NCI-H1417 treated with DMSO at 0.1 percent for 48 hours (cell line): ENCODE measurements at places on chromosomes 3 and 15.

DNA sequence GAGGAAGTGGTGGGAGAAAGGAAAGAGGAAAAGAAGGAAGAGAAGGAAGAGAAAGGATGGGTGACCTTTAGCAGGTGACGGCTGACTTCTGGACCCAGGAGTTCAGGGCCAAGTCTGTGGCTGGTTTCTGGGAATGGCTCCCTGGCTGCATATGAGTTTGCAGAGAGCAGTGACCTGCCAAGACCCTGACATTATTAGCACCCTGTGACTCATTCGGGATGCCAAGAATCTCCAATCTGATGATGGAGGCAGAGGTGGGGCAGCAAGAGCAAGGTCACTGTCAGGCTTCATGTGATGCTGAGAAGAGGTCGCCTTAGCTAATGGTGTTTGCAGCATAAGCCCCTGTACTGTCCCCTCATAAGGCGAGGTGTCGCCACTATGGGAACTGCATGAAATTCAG lies 42.6 kb downstream of the MYZAP start:
- no peak for DNase-seq

DNA sequence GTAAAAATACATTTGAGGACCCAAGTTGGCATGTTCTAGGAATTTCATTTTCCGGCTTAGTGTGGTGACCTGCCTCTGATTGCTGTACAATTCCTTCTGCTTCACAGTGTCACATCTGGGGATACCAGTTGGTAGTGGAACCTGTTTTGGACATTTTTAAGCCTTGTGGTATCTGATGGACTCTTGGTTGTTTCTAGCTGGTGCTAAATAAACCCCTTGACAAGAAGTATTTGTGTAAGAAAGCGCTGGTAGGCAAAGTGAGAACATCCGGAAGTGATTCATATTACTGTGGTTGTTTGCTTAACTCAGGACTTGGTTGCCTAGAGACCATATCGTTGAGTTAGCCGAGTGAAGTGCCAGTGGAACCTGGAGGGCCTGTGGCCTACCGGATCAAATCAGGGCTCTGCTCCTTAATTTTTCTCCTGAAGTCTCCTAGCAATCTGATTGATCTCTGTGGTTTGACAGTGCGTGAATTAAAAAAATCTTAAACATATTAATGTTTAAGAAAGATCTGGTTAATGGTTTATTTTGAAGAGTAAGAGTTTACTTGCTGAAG lies 12.8 kb downstream of the IQGAP1 start:
- DNase-seq: peak; percentile 57

- peak; percentile 24 for DNase-seq
Measured at GRCh38 chr3:46359733-46360493, 6.0 kb downstream of the CCR2 start.

- DNase-seq: no peak
Measured at GRCh38 chr3:149654188-149654601, 3.6 kb downstream of the WWTR1 start.

DNA sequence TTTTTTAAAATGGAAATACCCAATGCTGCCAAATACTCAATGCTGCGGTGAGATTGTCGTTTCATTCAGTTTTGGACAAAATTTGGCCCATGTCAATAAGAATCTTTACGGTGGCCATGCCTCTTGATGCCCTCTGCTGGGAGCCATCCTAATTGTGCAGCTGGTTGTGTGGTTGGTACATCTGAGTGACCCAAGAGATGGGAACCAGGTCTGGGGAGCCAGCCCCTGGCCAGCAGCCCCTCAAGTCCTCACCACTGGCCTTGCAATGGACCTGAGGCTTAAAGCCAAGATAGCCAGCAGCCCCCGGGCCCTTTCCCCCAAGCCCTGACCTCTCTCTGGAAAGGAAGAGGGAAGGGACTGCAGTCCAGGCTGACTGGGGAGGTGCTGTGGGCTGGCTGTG lies 36.4 kb upstream of the ESYT3 start:
- DNase-seq: no peak

GRCh38 chr3:37897763-37898162 lies 36.1 kb downstream of the CTDSPL start:
- no peak for DNase-seq

GRCh38 chr3:195762611-195763010 lies 41.8 kb downstream of the MUC20 start:
- DNase-seq: no peak

DNA sequence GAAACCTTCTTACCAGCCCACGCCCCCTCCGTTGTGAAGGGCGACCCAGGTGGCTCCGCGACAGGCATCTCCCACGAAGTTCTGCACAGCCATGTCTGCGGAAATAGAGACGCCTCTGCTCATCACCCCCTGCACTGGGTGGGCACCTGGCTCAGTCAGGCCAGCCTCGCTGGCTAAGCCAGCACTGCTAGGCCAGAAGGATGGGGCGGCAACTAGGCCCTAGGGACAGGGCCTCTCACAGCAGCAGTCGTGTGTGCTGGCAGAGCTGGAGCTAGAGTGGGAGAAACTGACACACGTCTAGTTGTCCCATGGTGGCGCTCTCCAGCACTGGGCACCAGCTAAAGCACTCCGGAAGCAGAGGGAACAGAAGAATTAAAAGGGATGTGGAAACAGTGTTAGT lies 12.5 kb upstream of the ZXDC start:
- no peak for DNase-seq

- DNase-seq: no peak
Measured at GRCh38 chr3:4401441-4401840, 65.6 kb downstream of the SUMF1 start.

GRCh38 chr3:135191708-135192107 lies 396.6 kb downstream of the EPHB1 start:
- no peak for DNase-seq

GRCh38 chr15:36109943-36110658 lies 469.3 kb upstream of the CDIN1 start:
- DNase-seq: no peak

DNA sequence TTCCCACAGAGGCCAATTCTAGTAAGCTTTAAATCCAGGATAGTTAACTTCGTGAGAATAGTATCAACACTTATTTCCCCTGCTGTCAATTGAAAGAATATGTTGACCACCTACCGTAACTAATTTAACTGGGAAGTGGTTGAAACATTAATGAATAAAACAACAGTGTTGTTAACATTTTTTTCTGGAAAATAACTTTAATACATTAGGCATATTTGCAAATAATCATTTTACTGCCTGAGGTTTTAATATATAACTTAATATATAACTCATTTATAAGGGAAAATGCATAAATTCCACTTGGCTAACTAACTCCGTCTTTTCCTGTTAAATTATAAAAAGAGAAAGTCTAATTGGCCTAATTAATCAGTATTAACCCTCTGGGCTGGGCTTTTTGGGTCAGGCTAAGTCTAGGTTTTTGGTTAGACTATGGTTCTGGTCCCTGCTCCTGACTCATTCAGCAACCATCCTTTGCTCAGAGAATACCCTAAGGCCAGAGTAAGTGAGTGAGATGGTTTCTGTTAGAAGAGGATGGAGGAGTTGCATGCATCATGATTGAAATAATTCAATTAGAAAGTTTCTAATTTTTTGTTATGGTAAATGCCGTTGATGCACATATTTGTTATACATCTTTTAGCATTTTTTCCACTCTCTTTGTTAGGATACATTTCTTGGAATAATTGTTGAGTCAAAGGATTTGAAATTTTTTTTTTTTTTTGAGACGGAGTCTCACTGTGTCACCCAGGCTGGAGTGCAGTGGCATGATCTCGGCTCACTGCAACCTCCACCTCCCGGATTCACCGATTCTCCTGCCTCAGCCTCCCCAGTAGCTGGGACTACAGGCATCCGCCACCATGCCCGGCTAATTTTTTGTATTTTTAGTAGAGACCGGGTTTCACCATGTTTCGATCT lies 10.8 kb upstream of the SKIL start:
- DNase-seq: no peak

DNA sequence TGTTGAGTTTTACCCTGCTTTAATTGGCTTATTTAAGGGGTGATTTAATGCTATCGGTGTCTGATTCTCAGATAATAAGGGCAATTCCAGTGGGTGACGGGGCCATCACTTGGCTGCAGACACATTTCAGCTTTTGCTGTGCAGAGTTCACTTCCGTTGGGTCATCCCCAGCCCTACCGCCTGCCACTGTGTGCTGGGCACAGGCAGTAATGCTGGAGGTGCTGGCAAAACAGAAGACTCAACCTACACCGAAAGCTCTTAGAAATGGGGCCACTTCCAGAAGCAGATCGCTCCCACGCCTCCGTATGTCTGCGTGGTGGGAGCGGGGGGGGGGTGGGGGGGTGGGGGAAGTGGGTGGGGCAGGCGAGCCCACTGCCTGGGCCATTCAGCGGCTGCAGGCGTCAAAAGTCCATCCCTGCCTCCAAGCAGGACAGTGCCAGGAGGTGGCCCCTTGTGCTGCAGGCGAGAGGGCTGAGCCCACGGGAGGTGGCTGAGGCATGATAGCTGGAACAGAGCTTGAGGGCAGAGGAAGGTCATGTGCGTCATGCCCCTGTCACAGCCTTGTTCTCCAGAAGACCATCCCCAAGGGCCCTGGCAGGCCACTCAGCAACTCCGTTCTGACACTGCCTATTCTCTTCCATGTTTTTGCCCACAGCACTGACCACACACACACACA lies 128.3 kb downstream of the ATP10A start:
- no peak for DNase-seq

GRCh38 chr3:25768851-25769250 lies 14.4 kb downstream of the NGLY1 start:
- no peak for DNase-seq

DNA sequence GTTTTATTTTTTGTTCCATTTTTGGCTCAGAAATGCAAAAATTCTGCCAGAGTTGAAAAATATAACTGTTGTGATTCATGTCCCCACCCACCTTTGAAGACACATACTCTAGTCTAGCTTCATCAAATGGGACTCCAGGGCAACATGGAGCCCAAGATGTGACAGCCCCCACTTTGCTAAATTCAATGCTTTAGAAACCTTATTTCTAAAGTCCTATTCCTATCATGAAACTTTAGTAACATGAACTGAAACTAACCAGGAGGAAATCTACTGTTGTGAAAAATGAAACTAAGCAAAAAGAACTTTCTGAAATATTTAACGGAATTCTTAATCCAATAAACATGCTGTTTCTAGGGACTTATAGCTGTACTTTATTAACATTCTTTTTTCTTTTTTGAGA lies 20.3 kb downstream of the UBP1 start:
- no peak for DNase-seq

- DNase-seq: no peak
Measured at GRCh38 chr3:133525435-133525834, 48.1 kb upstream of the CDV3 start.

DNA sequence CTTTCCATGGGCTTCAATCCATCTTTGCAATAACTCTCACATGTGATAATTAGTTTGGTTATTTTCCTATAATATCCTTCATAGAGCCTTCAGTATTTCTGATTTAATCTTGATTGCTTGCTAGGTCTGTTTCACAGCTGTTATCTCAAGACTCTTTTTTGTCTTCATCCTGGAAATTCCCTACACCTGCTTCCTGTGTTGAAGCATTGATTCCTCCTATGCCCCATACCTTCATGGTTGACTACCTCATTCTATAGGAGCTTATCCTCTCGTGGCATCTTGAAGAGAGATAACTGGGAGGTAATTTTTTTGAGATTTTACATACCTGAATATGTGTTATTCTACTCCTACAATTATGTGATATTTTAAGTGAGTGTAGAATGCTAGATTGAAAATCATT lies 26.7 kb downstream of the PIK3CA start:
- no peak for DNase-seq

DNA sequence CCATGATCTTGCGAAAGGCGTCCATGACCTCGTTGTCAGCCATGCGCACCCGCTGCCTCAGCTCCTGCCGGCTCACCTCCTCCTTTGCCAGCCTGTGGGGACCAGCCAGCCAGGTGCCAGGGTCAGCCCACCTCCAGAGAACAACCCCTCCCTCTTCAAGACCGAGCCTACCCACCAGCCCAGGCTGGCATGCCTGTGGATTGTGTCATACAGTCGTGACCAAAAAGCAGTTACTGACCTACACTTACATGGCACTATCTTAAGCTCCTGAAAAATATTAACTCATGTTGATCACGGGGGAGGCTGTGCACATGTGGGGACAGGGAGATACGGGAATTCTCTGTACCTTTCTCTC lies 10.7 kb upstream of the CAMK1 start:
- no peak for DNase-seq

DNA sequence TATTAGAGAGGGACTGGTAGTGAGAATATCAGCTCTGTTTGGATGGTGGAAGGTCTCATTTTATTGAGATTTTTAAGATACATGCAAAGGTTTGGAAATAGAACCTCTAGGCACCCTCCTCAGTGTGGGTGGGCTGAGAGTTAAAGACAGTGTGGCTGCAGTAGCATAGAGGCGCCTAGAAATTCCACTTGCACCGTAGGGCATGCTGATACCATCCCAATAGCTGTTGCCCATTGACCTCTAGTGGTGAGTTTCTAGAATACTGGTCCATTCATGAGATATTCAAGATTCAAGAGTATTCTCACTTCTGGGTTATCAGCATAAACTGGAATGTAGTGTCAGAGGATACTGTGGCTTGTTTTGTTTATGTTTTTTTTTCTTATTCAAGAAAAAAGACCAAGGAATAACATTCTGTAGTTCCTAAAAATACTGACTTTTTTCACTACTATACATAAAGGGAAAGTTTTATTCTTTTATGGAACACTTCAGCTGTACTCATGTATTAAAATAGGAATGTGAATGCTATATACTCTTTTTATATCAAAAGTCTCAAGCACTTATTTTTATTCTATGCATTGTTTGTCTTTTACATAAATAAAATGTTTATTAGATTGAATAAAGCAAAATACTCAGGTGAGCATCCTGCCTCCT lies 87.2 kb downstream of the TGFBR2 start:
- no peak for DNase-seq

- no peak for DNase-seq
Measured at GRCh38 chr3:23430781-23431398, 227.8 kb downstream of the UBE2E2 start.

DNA sequence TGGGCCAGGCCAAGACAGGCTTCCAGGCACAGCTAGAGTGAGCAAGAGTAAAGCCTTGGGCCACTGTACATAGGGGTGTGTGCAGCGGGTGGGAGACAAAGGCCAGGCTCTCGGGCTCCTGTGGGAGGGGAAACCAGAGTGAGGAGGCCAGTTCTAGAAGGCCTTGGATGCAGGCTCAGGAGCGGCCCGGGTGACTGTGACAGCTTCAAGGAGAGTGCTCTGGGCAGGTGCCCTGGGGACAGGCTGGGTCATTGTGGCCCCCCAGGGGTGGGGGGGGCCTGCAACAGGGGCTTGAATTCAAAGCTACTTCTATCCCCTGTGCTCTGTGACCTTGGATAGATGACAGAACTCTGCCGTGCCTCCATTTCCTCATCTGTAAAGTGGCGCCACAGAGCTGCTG lies 109.2 kb downstream of the DNAJB8 start:
- DNase-seq: no peak

DNA sequence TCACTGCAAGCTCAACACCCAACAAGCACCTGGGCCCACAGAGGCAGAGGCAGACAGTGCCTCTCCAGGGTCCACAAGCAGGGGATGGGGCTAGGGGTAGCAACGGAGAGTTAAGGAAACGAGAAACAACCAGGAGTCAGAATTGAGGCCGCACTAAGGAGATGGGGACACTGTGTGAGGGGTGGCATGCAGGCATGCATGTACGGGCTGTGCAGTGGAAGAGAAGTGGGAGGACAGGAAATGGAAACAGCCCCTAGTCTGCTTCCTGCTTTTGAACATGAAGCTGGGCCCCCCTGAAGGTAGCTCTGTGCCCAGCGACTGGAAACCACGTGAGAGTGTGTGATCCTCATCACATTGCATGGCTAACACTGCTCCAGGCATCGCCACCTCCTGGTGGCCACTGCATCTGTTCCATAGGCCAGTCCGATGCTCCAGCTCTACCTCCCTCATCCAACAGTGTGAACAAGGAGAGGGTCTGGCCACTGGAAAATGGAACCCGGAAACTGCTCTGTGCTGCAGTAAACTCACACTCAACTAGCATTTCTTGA lies 44.0 kb downstream of the XXYLT1 start:
- no peak for DNase-seq
